ENCODE measurements at places on chromosomes 1 and 21.

DNA sequence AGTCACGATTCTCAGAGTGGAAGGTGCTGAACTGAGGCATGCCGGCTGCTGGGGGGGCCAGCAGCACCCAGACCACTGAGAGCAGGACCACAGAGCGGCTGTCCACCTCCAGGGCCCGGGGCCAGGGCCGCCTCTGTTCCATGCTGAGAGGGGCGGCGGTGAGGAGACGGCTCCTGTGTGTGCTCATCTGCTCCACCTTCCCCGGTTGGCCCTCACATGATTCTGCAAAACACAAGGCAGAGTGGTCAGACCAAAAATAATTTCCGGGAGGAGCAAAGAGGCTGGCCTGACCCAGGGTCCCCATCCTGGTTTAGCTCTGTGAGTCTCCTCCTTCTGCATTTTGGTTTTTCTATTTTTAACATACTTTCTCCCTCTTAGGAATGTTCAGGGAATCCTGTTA is 26.4 kb downstream of the PLXNA2 start:
- DNase-seq, result no peak

- DNase-seq, result no peak
Observed at GRCh38 chr1:167548059-167548932, 5.3 kb downstream of the CREG1 start.

DNA sequence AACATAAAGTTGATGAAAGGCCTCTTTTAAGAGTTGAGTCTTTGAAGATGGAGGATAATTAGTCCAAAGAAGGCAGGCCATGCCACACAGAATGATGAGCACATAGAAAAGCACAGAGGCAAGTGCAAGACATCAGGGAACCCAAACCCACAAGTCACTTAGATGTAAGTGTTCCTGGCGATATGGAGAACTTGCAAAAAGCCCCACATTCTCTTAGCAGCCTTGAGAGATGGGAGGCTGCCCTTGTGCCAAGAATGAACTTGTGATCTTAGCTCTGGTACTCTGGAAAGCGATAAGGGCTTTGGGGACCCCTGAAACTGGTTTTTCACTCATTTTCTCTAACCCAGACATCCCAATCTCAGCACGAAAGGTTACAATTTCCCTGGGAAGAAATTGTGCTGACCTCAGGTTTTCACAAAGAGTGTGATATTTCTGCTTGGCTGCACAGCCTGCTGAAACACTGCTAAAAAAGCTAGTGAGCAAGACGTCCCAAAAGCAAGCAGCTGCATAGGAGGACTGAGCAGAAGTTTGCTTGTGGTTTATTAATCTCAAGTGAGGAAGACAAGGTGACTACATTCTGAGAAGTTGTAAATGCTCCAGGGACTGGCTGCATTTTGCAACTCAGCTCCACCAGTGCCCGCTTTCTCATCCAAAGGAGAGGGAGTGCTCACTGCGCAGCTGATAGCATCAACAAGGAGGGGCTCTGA is 496.9 kb upstream of the CAMK1G start:
- DNase-seq, result no peak

- DNase-seq, result no peak
Observed at GRCh38 chr1:91643431-91643830, 142.8 kb downstream of the CDC7 start.

- DNase-seq, result no peak
Observed at GRCh38 chr1:26083208-26083607, 15.8 kb upstream of the TRIM63 start.
